Stimulated activated CD4-positive, alpha-beta T cell treated with anti-CD3 and anti-CD28 coated beads, Interleukin-1b, Interleukin-23, amount 100 ng/mL, for 1 hour (primary cell): ENCODE measurements at places on chromosomes 3 and 15.

- no peak for DNase-seq
Observed at GRCh38 chr3:77222701-77223100, 182.8 kb downstream of the ROBO2 start.

GRCh38 chr15:63122002-63122875, 578 bp downstream of the LACTB start:
- DNase-seq: peak; percentile 28

GRCh38 chr15:90062023-90062442, 40.2 kb downstream of the IDH2 start:
- DNase-seq: no peak

DNA sequence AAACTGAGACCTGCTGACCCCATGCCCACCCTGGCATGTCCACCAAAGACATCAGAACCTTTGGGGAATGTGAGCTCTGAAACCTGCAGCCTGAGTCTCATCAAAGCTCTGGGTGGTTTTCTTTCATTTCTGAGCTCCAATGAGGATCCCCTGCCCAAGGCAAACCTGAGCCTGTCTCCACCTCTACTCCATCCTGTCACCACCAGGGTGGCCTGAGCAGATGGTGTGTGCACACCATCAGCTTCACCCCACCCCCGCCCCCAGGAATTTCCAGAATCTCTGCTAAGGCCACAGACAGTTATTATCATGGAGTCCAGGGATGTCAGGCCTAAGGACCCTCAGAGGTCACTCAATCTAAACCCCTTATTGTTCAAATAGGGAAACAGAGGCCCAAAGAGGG, 1.3 kb downstream of the XIRP1 start:
- no peak for DNase-seq

DNA sequence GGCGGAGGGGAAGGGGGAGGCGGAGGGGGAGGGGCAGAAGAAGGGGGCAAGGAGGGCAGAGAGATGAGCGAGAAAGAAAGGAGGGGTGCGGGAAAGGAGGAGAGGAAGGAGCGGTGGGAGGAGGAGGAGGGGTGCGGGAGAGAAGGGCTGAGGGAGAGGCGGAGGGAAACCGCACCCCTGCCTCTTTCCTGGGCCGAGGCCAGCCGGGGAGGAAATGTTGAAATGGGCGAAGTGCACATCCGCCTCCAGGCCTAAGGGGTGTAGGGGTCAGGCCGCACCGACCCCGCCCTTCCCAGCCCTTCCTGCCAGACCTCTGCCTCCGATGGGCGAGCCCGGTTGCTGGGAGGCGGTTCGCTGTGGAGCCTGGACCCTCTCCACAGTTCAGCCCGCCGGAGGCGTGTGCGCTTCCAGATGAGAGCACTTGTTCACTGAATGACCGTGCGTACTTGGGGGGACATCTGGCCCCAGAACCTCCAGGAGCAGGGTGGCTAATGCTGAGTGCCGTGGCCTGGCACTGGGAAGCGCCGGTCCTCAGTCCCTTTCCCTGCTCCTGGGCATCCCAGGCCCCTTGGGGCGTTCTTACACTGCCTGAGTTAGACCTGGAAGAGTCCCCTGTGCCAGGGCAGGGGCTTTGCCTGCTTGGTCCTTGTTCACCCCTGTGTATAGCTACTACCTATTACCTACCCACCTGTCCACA, 110.3 kb upstream of the KLF13 start:
- DNase-seq: peak; percentile 8

- no peak for DNase-seq
Observed at GRCh38 chr3:167350245-167350862, 29.7 kb downstream of the ZBBX start.

DNA sequence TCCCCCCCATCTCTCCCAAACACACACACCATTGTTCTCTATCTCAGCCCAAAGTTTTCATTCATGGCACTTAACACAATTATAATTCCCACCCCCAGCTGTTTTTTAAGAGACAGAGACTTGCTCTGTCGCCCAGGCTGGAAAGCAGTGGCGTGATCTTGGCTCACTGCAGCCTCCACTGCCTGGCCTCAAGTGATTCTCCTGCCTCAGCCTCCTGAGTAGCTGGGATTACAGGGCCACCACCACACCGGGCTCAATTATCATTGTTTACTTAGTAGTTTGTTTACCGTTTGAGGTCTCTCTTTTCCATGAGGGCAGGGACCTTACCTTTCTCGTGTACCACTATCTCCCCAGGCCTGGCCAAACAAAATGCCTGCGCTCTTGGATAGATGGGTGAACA, 79.8 kb upstream of the RAD18 start:
- no peak for DNase-seq

DNA sequence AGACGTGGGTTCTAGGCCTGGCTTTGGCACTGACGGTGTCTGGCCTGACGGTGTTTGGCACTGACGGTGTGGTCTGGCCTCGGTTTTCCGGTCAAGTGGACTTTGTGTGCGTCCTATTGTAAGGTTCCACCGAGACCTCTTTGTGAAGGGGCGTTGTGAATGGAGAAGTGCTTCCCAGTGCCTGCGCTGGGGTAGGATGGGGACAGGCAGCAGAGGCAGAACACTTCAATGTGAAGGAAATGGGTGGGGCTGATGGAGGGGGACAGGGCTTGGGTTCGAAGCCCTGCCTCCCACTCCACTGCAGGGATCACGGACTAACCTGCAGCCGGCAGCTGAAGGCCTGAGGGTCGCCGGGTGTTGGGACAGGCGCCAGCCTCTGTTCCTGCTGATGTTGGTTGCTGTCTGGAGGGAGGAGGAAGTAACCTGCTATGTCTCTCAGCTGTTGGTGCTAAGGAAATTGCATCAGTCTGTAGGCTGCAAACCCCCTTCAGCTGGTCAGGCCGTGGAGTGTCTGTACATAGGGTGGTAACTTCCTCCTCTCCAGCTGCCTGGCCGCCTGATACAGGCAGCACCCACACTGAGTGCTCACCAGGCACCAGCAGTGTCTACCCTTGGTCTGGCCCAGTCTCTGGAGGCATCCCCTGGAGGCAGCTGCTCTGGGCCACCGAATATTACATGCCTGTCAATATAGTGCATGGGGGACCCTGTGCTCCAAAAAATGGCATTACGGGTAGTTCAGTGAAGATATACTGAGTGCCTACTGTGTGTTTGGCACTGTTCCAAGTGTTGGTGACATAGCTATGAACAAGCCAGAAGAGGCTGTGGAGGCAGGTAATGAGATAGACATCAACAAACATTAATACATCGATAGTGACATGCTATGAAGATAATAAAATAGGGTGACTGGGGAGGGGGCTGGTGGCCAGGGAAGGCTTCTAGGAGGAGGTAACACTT, 1.1 kb downstream of the TM6SF1 start:
- no peak for DNase-seq
